Muscle of back (tissue), 13 donors: ENCODE measurements at places on chromosomes 7 and 10. TPM values are rescaled to one million over a fixed set of nuclear protein-coding genes. Genes with fewer than 3 reads are reported as not detected.

GRCh38 chr7:29289156-29290021 is 94.8 kb downstream of the CHN2 start:
- peak; percentile 75 for DNase-seq

DNA sequence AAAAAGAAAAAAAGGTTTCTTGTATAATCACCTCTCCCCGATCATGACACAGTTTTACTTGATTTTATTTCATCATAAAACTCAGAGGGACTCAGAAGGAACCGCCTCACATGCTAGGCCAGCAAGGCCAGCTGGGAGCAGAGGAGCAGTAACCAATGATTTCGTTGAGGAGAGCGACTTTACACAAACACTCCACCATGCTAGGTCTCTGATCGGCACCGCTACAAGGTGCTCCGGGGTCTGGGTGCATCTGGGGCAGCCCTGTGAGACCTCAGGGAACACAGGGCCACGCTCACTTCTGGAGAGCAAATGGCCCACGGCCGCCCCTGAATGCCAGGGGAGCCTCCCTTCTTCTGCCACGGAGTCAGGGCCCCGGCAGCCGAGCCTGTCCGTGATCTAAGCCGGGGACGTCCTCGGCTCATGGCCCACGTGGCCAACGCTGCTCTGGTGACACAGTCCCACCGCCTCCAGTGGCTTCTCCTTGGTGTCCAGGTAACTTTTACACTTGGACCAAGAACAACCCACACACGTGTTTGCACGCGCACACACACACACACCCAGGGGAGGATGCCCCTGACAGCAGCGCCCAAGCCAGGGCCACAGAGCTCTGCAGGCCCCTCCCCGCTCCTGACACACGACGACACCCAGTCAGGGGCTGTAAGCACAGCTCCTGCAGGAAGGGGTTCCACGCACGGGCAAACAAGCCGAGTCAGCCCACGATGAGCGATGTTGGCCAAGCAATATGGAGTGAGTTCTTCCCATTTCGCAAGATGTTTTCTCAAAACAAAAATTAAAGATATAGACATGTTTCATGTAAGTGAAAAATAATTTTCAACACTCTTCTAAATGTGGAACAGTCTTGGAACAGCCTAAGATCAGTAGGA is 332.3 kb downstream of the DNAJB6 start:
- no peak for DNase-seq

GRCh38 chr7:74018246-74018895 is 9.6 kb upstream of the ELN start:
- DNase-seq, result no peak

GRCh38 chr10:122191936-122192541 is 79.1 kb upstream of the BTBD16 start:
- no peak for DNase-seq

NUTM2E gene
- not detected for polyA plus RNA-seq
